Aorta (tissue), 5 donors: ENCODE measurements at places on chromosomes 11 and 22. TPM values are rescaled to one million over a fixed set of nuclear protein-coding genes. Genes with fewer than 3 reads are reported as not detected.
A peak's percentile ranks its signal among the peaks of the same experiment; 100 is the strongest.

- no peaks in the 10 kb centered on the region for H3K27me3 ChIP-seq
- peak; percentile 67 for DNase-seq
- H3K27ac ChIP-seq = no peak overlapping the region
- no peaks in the 10 kb centered on the region for H3K36me3 ChIP-seq
- no peaks in the 10 kb centered on the region for H3K4me1 ChIP-seq
Measured at GRCh38 chr11:64752175-64752970, 7.4 kb downstream of the PYGM start.

- H3K27ac ChIP-seq = no peak overlapping the region
- no peak for DNase-seq
- H3K27me3 ChIP-seq = no peaks in the 10 kb centered on the region
- no peaks in the 10 kb centered on the region for H3K36me3 ChIP-seq
Measured at GRCh38 chr11:70400643-70401042, 2.3 kb downstream of the CTTN start.

DNA sequence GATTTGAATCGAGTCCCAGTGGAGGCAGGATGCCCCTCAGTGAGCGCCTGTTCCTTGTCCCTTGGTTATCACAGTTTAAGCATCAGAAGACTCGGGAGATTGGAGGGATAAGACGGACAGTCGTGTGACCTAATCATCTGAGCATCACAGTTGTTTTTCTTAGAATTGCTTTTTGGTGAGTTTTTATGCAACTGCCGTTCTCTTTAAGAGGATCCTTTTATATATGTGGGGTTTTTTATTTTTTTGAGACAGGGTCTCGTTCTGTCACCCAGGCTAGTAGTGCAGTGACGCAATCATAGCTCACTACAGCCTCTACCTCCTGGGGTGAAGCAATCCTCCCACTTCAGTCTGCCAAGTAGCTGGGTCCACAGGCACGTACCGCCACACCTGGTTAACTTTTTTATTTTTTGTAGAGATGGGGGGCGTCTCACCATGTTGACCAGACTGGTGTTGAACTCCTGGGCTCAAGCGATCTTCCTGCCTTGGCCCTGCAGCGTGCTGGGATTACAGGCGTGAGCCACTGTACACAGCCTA, 16.5 kb downstream of the NUP50 start:
- no peaks in the 10 kb centered on the region for H3K27me3 ChIP-seq
- H3K4me3 ChIP-seq = no peak overlapping the region
- peaks cover 2% of the 10 kb centered on the region for H3K36me3 ChIP-seq
- H3K27ac ChIP-seq = no peak overlapping the region
- DNase-seq = no peak
- H3K4me1 ChIP-seq = no peaks in the 10 kb centered on the region

GRCh38 chr11:70018816-70019215, 59.3 kb upstream of the ANO1 start:
- H3K36me3 ChIP-seq = no peaks in the 10 kb centered on the region
- no peak for DNase-seq
- H3K4me1 ChIP-seq = no peaks in the 10 kb centered on the region
- H3K27me3 ChIP-seq = no peaks in the 10 kb centered on the region
- H3K27ac ChIP-seq = no peak overlapping the region
- H3K4me3 ChIP-seq = no peak overlapping the region

DNA sequence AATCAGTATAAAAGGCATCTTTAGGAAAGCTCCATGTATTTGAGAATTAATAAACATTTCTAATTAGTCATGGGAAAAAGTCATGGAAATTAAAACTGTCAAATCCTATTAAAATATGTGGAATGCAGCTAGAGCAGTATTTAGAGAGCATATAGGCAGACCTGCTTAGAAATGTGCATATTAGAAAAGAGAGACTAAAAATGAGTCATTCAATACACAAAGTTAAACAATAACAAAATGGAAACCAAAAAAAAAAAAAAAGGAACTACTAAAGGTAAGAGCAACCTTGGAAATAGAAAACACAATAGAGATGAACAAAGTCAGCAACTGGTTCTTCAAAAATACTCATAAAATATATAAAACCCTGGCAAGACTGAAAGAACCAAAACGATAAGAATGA, 59.7 kb upstream of the RASSF10 start:
- H3K27ac ChIP-seq = no peak overlapping the region
- H3K27me3 ChIP-seq = no peaks in the 10 kb centered on the region
- no peak overlapping the region for H3K4me3 ChIP-seq
- H3K36me3 ChIP-seq = peaks cover 2% of the 10 kb centered on the region
- DNase-seq = no peak

DNA sequence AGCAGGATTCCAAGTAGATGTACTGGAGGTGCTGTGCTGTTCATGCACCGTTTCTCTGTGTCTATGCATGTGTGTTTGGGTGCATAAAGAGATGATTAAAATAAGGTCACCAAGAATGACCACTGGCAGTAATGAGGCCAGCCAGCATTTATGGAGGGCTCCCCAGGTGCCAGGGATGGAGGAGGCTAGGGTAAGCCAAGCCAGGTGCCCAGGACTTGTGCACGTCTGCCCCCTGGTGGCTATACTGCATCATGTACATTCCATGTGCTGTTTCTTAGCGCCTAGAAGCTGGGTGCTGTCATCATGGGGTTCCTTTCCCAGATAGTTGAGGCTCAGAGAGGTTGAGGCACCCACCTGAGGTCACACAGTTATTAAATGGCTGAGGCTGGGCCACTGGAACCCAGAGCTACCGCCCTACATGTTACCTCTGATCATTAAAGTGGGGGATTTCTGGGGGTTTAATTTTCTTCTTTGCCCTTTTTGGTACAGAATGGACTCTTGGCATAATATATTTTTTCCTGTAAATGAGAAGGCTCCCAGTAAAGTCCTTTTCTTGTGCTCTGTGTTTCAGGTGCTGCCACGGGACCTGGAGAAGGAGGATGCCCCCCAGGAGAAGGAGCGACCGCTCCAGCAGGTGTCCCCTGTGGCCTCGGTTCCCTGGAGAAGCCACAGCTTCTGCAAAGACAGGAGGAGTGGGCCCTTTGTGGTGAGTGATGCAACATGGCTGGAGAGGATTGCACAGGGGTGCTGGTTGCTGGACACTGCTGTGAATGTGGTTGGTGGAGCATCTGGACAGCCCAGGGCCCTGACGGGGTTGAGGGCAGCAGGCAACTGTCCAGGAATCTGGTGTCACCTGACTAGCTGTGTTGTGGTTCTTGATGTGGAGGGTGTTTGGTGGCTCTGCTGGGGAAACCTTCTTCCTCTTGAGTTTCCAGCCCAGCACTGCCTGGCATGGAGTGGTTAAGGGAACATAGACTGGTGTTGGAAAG, 96.4 kb downstream of the KIAA1671 start:
- no peaks in the 10 kb centered on the region for H3K4me1 ChIP-seq
- H3K36me3 ChIP-seq = no peaks in the 10 kb centered on the region
- peak; percentile 87 for DNase-seq

DNA sequence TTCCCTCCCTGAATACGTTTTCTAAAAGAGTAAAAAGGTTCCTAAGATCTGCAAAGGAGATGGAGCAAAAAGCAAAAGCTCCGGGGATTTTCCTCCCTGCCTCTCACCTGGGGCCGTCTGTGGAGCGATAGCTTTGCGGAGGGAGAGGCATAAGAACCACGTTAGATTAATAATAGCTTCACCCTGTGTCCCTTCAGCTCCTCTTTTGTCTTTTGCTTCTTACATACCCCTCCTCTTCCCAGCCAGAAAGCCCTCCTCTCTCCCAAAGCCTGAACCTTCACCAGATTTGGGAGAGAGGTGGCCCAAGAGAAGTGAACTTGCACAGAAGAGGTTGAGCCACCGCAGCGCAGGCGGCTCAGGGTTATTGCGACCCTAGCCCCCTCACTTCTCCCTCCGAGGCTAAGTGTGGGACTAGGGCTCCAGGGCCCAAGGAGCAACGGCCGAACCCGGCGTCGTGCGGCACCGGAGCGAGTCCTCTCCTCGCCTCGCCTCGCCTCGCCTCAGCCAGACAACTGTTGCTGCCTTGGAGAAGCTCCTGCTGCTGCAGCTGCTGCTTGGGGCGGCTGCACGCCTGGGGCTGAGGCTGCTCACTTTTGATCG, 97.6 kb upstream of the HSD17B12 start:
- no peak overlapping the region for H3K27ac ChIP-seq
- H3K36me3 ChIP-seq = no peaks in the 10 kb centered on the region
- H3K4me1 ChIP-seq = no peaks in the 10 kb centered on the region
- no peak for DNase-seq
- no peaks in the 10 kb centered on the region for H3K27me3 ChIP-seq

The TCN1 gene
- not detected for total RNA-seq

GRCh38 chr11:12694183-12694531, 19.9 kb downstream of the TEAD1 start:
- no peak for DNase-seq
- H3K27ac ChIP-seq = peak overlapping the region; percentile 99
- peaks cover 15% of the 10 kb centered on the region for H3K4me1 ChIP-seq

GRCh38 chr11:92880381-92880780, 89.1 kb upstream of the MTNR1B start:
- H3K4me1 ChIP-seq = no peaks in the 10 kb centered on the region
- no peak for DNase-seq
- H3K27ac ChIP-seq = no peak overlapping the region
- H3K4me3 ChIP-seq = no peak overlapping the region
- no peaks in the 10 kb centered on the region for H3K36me3 ChIP-seq

DNA sequence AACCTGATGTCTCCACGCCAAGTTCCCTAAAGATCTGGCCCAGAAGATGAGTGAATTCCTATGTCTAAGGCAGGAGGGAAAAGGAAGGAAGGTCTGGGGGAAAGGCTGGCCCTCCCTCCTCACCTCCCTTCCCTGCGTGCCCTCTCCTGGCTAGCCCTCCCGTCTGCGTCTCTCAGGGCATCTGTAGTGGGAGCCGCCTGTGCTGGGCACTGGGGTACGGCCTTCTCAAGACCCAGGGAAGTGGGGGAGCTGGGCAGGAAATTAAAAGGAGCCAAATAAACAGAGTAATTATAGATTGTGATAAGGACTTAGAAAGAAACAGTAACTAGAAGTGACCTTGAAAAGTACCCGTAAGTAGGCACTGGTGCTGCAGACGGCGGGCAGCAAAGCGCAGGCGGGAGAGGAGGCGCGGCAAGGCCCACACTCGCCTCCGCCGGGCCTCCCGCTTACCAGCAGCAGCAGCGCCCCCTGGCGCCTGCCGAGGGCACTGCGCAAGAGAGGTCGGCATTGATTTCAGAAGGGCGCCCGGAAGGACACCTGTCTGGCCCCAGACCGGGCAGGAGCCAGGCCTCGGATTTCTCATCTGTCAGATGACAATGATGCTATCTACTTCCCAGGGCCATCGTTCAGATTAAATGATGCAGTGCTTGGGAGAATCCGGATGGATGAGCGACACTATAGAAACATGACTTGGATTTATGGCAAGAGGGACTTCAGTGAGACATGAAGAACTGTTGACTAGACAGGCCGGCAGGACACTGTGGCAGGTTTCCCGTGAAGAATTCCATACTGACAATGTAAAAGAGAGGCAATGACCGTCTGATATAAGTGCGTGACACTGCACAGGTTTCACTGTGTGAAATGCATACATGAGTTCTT, 7.3 kb downstream of the KCNJ1 start:
- no peaks in the 10 kb centered on the region for H3K27me3 ChIP-seq
- no peak overlapping the region for H3K4me3 ChIP-seq

DNA sequence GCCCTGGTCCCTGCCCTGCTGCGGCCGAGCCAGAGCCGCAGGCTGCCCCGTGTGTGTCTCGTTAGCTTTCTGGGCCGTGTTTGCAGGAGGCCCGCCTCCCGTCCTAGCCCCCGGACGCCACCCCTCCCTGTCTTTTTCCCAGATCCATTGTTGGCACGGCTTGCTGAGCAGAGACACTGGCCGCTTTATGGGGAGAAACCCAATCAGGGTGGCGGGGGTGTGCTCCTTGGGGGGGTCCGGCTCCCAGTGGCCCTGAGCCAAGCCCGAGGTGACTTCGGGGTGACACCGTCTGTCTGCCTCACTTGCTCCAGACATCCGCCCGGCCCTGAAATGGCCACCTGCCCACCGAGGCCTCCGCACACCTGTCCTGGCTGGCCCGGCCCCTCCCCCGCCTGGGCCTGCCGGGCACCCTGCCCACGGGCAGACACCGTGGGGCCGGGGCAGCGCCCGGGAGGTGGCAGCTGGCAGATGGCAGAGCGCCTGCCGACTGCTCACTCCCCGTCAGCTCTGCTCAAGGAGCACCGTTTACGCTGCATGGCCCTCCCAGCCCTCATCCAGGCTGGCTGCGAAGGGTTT, 43.1 kb upstream of the PPARA start:
- no peak for DNase-seq
- no peak overlapping the region for H3K27ac ChIP-seq
- no peaks in the 10 kb centered on the region for H3K36me3 ChIP-seq
- H3K4me3 ChIP-seq = no peak overlapping the region
- no peaks in the 10 kb centered on the region for H3K4me1 ChIP-seq

GRCh38 chr11:92978271-92979111, 9.0 kb downstream of the MTNR1B start:
- DNase-seq = no peak

GRCh38 chr11:122343210-122343609, 227.2 kb upstream of the BLID start:
- H3K4me1 ChIP-seq = peaks cover 6% of the 10 kb centered on the region
- no peak overlapping the region for H3K4me3 ChIP-seq
- no peaks in the 10 kb centered on the region for H3K36me3 ChIP-seq
- no peak for DNase-seq
- H3K27ac ChIP-seq = peak overlapping the region; percentile 64

DNA sequence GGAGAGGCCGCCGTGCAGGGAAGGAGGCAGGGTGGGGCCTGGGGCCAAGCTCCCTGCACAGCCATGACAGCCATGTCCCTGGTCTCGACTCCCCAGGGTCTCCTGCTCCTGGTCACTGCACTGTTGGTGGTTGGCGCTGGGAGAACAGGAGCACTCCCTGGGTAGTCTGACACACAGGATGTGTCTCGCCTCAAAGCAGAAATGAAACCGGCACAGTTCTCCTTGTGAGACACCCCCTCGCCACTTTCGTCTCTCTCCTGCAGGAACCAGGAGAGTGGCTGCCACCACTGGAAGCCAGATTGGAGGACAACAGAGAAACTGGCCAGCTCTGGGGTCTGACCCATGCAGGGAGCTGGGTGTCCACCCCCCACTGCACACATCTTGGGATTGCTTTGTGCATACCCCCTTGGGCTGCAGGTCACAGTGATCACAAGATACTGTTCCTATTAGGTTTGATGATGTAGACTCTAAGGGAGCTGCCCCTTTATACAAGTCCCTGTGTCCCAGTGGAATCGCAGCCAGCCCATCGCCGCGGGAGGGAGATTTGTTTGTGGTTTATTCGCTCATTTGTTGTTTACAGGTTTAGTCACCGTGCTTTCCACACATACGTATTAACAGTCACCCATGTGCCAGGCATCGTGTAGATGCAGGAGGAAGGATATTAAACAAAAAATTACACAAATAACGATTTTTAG, 27.0 kb upstream of the YWHAH start:
- no peaks in the 10 kb centered on the region for H3K27me3 ChIP-seq
- no peak overlapping the region for H3K4me3 ChIP-seq
- no peaks in the 10 kb centered on the region for H3K4me1 ChIP-seq
- H3K27ac ChIP-seq = no peak overlapping the region
- H3K36me3 ChIP-seq = no peaks in the 10 kb centered on the region

- H3K27ac ChIP-seq = no peak overlapping the region
- H3K4me3 ChIP-seq = no peak overlapping the region
- no peaks in the 10 kb centered on the region for H3K27me3 ChIP-seq
- H3K36me3 ChIP-seq = no peaks in the 10 kb centered on the region
Measured at GRCh38 chr11:20873054-20873453, 203.7 kb downstream of the NELL1 start.
